Ovary (tissue), 10 donors: ENCODE measurements at places on chromosomes 4 and X. TPM values are rescaled to one million over a fixed set of nuclear protein-coding genes. Genes with fewer than 3 reads are reported as not detected.

- DNase-seq = peak; percentile 53
These were observed at the start of gene PRSS48 for GRCh38 chr4:151276787-151277562. Gene PRSS48 (plus strand): TSS chr4:151277161. CDS start chr4:151277173, 12 bp downstream.

- no peak for DNase-seq
These were observed 220.4 kb upstream of the ANXA3 start for GRCh38 chr4:78331186-78331585.

- no peak for DNase-seq
These were observed 5.8 kb downstream of the MECP2 start for GRCh38 chrX:154091678-154092077.

DNA sequence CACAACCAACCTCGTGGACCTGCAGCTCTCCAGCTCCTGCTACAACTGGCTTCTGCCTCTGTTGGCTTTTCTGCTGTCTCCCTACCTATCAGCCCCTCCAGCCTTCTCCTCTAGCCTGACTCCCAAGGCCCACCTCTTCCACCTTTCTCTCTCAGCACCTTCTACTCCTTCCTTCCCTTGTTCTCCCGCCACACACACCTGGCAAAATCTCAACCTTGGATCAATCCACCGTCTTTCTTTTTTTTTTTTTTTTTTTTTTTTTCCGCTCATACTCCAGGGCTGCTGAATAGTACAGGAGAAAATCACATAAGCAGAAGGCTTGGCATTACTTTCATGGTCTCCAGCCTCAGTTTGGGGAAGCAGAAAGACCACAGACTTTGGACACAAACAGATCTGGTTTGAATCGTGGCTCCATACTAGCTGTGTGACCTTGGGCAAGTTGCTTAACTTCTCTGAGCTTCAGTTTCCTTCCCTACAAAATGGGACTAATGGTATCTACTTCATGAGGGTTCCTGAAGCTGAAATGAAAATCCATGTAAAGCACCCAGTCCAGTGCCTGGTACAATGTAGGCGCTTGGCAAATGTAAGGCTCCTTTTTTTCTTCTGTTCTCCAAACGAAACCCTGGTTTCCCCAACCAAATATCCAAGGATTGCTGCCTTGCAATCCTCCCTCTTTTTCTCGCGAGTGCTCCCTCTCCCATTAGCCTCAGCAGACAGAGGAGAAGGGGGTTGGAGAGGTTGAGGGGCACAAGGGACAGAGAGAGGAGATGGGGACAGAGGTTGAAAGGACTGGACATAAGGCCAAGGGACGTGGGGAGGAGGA is 1.7 kb downstream of the FGD1 start:
- DNase-seq = no peak

The MTNR1A gene
- polyA plus RNA-seq = not detected

DNA sequence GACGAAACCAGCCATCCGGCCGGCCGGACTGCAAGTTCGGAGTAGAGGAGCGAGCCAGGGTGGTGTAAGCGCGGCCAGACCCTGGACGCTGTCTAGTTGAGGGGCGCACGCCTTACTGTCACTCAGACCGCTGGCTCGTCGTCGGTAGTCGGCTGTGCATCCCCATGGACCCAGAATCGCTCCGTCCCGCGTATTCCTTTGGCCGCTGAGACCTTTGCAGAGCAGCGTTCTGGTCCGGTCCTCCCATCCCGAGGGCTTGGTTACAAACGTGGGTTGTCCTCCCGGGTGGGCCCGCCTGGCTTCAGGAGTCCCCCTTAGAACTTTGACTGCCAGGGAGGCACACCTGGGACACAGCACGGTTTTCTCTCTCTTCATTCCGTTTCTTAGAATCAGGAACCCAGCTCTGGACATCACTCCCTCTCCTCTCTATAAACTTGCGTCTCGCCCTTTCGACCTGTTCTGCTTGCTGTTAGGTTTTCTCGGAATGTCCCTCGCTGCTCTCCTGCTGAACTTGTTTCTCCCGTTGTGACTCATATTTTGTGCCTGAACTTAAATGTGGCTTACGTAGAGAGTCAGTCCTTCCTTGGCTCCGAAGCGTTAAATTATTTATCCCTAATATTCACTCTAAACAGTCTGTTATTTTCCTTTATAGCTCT is 672 bp downstream of the PGM2 start:
- no peak for DNase-seq

The IL13RA2 gene
- polyA plus RNA-seq = 0.33 TPM

GRCh38 chr4:73442275-73442674 is 6.3 kb downstream of the AFP start:
- no peak for DNase-seq

The NOX1 gene
- 0.06 TPM for polyA plus RNA-seq

DNA sequence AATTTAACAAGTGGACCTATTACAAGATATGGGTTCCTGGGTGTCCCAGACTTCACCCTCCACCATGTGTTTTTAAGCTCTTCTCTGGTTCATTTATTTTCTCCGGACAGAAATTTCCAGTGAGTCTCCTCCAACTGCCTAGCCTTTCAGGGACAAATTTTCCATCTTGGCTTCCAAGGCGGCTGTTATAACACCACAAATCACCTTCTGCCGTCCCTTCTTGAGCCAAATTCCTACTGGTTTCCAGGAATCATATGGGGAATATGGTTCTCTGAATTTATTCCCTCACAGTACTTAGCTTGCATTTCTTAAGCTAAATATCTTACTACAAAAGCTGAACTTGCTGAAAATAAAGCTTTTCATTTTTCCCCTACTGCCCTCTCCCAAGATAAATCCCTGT is 18.8 kb downstream of the NEXMIF start:
- DNase-seq = no peak

- DNase-seq = no peak
These were observed 115.8 kb downstream of the VEGFC start for GRCh38 chr4:176676901-176677300.

- DNase-seq = no peak
These were observed 47.4 kb downstream of the WWC2 start for GRCh38 chr4:183146478-183146877.

The GPR119 gene
- not detected for polyA plus RNA-seq

GRCh38 chrX:111823128-111823527 is 52.9 kb upstream of the TRPC5OS start:
- no peak for DNase-seq

DNA sequence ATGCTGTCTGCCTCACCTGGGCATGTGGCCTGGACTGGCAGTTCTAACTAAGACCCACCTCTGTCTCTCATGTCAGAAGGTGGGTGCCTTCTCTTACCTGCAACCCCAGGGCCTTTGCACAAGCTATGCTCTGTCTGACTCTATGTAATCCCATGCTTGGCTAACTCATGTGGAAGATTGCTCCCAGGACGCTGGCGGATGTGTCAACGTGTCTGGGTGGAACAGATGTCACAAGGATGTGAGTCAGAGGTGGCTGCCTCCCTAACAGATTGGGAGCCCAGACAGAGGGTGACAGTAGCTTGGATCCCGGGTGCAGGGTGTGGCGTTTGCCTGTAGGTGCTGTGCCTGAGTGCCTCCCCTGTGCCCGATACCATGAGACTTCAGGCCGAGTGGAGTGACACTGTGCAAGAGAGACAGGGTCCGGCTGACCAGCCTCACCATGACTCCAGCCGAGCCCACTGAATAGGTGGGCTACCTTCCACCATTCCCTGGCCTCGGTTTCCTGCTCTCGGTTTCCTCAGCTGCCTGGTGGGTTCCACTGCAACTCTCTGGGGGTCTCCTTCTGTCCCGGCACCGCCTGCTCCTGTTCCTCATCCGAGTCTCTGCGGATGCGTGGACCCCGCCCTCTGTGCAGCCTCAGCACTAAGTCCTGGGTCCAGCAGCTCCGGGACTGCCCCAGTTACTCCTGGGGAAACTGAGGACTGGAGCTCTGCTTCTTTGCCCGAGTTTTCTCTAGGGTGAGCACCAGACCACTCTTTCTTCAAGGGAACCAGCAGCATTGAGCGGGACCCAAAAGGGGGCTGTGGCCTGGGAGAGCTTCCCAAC is 11.0 kb downstream of the SH3BP2 start:
- DNase-seq = no peak

DNA sequence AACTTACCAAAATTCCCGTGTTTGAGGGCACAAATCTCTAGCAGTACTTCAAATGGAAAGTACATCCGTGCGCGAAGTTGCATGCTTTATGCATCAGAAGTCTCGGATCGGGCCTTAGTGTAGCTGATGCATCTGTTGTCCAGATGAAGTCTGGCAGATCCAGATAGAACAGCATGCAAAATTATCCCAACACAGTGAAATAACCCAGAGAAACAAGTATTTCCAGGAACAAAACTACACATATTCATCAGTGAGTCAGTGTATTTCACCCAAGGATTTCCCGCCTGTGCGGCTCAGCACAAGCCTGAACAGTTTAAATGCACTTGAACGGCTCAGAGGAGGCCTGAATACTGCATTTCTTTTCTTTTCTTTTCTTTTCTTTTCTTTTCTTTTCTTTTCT is 27.4 kb upstream of the CLDN24 start:
- DNase-seq = no peak

The EPHA5 gene
- 0.29 TPM for polyA plus RNA-seq

The NLRP2B gene
- polyA plus RNA-seq = not detected

GRCh38 chr4:28233724-28234123 is 1373.1 kb downstream of the STIM2 start:
- no peak for DNase-seq

The HSD17B11 gene
- polyA plus RNA-seq = 85.8 TPM

DNA sequence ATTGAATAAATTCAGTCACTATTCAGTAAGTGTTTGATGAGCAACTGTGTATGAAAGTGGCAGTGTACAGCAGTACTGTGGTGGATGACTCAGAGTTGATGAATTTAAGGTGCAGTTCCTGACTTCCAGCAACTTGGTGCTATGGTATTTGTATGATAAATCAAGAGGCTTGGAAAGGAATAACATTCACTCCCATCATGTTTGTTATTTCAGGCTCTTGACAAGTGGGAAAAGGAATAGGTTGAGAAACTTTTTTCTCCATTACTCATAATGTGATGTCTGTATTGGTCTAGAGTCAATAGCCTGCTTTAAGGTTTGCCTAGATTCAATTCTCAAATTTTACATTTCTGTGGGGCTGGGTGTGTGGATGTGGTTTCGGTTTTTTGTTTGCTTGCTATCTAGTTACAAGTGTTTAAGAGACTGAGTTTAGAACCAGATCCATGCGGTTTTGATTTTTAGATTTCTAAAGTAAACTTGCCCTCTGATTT is 35.1 kb upstream of the CYP2U1 start:
- DNase-seq = no peak

- no peak for DNase-seq
These were observed 447.8 kb downstream of the NLGN4X start for GRCh38 chrX:5780821-5781220.

GRCh38 chr4:39812500-39812899 is 114.6 kb downstream of the UBE2K start:
- DNase-seq = no peak

The SLC9B1 gene
- 1.0 TPM for polyA plus RNA-seq

GRCh38 chrX:54357414-54358377 is at the start of gene WNK3:
Gene WNK3 (minus strand): TSS chrX:54358046.
- DNase-seq = peak; percentile 84

- no peak for DNase-seq
These were observed 509.1 kb upstream of the FAT1 start for GRCh38 chr4:187232796-187233195.

DNA sequence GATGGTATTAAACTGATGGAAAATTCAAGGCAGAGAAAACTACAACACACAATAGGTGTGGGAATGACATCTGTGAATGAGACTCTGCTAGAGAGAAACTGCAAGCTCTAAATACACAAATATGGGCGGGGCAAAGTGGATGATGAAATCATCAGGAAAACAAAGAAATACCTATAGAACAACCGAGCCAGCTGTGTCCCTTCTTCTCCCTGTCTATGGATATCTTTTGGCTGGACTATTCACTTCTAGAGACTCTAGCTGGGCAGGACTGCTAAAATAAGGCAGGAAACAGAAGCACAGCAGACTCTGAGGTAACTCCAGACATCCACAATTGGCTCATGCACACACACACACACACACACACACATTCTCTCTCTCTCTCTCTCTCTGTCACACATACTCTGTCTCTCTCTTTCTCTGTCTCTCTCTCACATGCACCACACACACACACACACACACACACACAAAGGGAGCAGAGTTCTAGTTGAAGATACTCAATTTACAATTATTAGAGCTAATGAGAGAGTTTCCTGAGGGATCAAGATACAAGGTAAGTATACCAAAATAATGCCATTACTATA is 27.2 kb upstream of the EDNRA start:
- DNase-seq = no peak

DNA sequence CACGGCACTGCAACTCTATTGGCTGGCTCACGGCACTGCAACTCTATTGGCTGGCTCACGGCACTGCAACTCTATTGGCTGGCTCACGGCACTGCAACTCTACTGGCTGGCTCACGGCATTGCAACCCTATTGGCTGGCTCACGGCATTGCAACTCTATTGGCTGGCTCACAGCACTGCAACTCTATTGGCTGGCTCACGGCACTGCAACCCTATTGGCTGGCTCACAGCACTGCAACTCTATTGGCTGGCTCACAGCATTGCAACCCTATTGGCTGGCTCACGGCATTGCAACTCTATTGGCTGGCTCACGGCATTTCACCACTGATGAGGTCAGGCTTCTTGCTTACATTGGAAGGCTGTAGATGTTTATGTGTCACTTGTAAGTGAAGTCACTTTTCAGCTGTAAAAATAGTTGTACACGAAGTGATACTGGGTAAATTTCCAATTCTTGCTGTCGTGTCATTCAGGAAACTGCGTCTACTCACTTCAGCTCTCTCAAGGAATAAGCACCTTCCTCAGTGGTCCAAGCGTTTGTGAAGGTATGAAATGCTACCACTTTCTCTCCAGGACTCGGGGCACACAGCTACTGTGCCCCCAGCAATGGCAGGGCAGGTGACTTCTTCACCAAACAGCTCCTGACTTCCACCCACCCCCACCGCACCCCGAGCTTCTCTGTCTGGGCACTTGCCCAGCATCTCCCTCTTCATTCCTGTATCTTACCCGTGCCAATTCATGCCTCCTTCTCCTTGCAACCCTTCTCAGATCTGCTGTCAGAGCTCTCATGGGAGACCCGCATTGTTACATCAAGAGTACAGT is 141.3 kb downstream of the AFAP1 start:
- DNase-seq = no peak

DNA sequence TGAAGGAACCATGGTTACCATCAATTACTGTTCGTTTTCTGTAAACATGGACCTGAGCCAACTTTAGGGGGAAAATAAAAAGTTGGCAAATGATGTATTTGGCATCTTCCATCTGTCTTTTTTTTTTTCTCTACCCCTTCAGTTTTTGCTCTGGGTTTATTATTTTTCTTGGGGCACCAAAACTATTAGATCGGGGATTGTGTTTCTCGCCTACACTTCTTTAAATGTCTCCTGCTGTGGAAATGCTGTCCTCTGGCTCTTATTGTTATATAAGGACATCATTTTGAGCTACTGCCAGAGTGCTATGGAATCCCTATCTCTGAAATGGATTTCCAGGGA is 234.0 kb upstream of the SLIT2 start:
- no peak for DNase-seq

- no peak for DNase-seq
These were observed 209.7 kb upstream of the PRPS2 start for GRCh38 chrX:12581546-12581945.

- no peak for DNase-seq
These were observed 20.6 kb downstream of the CNKSR2 start for GRCh38 chrX:21394792-21395191.

GRCh38 chrX:344371-344901 is 25.8 kb upstream of the GTPBP6 start:
- no peak for DNase-seq
